ENCODE measurements at places on chromosomes 5 and 9.

DNA sequence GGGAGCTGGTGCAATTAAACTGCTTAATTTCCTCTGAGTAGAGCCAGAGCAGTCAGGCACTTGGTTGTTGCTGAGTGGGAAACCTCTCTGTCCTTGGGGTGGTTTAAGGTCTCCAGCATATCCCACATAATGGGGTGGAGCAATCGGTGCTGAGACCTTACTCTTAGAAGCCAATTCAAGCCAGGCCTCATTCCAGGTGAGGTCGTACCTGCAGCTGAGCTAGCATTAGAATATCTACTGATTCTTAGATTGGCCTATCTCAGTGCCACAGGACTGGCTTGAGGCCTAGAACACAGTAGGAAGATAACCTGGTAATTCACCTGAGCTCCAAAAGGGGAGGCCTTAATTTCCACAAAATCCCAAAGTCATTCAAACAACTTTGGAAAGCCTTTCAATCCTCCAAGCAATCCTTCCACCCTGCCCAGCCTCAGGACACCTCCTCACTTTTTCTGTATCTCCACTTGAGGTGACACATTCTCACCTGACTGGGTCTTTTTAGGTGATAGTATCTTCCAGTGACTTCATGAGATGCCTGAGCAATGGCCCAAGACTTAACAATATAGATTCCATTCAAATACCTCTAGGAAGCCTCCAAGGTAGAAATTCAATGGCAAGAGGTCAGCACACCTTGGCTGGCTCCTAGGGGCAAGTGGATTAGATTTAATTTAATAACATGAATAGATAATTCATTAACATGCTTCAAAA lies 91.0 kb downstream of the FEM1C start:
- DNase-seq = no peak

- no peak for DNase-seq
Observed at GRCh38 chr5:135694012-135694411, 115.2 kb upstream of the CXCL14 start.

GRCh38 chr5:98433022-98433421 lies 340.4 kb upstream of the RGMB start:
- DNase-seq = no peak

- DNase-seq = no peak
Observed at GRCh38 chr9:133472277-133472645, 6.6 kb downstream of the SLC2A6 start.

GRCh38 chr9:16708656-16709435 lies 161.6 kb downstream of the BNC2 start:
- no peak for DNase-seq

DNA sequence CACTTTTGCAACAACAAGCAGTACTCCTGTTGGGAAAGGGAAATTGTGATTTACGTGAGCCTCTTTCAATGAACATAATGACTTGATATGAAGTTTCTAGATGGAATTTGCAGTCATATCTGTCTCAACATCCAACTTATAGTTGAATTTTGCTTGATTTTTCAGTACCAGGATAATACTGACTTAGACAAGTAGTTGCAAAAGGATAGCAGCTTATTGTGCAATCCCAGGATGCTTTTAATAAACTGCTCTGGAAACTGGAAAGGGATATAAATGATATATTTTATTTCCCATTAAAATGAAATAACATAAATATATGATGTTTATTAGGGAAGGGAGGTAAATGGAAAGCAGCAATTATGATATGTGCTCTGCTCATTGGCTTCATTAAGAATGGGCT lies 174.4 kb upstream of the RGMB start:
- no peak for DNase-seq

DNA sequence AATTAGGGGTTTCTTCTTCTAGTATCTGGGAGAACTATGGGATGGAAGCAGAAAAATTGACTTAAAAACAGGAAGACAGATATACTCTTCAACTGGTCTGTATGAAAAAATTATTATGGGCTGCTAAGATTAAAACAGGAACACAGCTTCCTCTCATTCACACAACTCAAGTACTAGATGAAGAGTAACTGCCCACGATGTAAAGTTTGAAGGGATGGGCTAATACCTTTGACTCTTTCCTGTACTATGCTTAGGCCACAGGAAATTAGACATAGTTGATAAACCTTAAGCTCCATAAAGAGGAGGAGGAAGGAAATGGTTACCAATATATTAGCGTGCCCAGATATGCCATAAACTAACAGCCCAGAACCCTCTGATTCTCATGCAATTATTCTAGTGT lies 88.6 kb downstream of the ANKRD31 start:
- no peak for DNase-seq

- peak; percentile 27 for DNase-seq
Observed at GRCh38 chr9:128607642-128608350, 48.9 kb downstream of the DYNC2I2 start.

GRCh38 chr5:74257645-74258313 lies 382.7 kb downstream of the ENC1 start:
- DNase-seq = peak; percentile 81

- DNase-seq = no peak
Observed at GRCh38 chr5:120913396-120913795, 449.3 kb downstream of the PRR16 start.

GRCh38 chr9:111969622-111970021 lies 73.0 kb downstream of the UGCG start:
- DNase-seq = no peak

DNA sequence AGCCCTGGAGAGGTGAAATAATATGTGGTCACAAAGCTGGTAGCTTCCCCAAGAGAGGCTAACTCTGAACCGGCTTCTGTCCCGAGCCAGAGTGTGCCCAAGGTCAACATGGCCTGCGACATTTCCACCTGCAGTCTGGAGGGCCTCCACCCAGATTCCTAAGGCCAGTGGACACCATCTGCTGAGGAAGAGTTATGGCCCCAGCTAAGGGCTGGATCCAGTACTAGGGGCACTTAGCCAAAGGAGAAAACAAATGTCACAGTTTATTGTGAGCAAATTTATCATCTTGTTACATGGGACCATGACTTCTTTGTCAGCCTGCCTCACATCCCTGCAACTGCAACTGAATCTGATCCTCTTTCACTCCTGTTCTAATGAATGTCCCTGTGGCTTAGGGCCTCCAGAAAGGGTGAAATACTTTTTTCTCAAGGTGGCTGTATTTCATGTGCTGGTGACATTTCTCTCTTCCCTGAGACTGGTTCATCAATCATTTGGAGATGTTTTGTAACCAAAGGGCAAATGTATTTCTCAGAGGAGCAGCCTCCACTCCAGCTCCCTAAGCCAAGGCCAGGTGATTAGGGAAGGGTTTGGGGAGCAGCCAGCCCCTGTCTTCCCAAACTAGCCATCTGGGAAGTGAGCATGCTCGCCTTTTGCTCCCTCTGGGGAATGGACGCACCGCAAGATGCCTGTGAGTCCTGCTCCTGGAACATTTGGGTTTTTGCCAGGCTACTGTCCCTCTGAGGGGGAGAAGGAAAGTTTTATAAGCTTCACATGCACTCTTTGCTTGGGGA lies 148.3 kb downstream of the CMYA5 start:
- no peak for DNase-seq

DNA sequence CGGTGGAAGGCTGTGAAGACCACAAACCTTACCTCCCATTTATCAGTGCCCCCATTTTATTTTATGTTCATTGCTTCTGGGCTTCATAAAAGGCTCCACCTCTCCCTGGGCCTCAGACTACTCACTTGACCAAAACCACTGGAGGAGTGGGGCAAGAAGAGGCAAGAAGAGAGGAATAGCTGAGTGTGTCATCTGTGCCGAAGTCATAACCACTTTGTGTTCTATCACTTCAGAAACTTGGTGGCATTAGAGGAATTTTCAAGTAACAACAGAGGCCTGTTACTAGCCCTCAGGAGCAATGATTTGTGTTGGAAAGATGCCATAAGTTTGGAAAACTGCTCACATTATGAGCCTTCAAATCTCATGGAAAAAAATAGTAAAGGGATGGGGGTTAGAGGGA lies 88.7 kb upstream of the PIK3R1 start:
- no peak for DNase-seq

- DNase-seq = no peak
Observed at GRCh38 chr5:9507974-9508373, 37.9 kb downstream of the SEMA5A start.

- DNase-seq = no peak
Observed at GRCh38 chr5:72244862-72245371, 75.1 kb downstream of the MRPS27 start.

GRCh38 chr9:124047251-124047672 lies 35.7 kb downstream of the LHX2 start:
- no peak for DNase-seq

- DNase-seq = no peak
Observed at GRCh38 chr5:8842971-8843551, 702.8 kb downstream of the SEMA5A start.

GRCh38 chr5:163094492-163095180 lies 342.8 kb upstream of the CCNG1 start:
- DNase-seq = no peak

DNA sequence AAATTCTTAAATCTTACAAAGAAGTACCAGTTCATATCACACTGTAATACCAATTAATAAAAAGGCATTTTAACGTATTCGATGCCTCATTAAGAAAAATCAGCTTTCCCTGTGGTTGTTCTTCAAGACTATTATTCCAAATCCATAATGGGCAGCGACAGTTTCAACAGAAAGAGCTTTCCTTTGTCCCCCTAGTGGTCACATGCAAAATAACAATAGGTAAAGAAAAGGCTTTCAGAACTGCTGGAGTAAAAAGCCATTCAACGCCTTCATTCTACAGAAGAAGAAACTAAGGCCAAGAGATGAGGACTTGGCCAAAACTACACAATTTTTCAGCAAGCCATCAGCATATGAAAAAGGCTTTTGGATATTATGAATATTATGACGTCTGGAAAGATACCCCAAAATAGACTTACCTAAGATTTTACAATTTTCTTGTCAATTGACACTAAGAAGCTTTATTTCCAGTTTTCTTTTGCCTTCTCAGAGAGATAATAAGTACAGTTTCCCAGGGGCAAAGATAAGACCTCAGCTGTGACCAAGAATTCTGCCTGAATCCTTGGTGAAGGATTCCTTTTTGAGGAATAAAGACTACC lies 6.7 kb upstream of the CDH6 start:
- no peak for DNase-seq

GRCh38 chr9:87572719-87573118 lies 75.1 kb downstream of the DAPK1 start:
- no peak for DNase-seq

GRCh38 chr5:177113566-177114424 lies 19.8 kb upstream of the NSD1 start:
- DNase-seq = peak; percentile 81

GRCh38 chr9:132547976-132548730 lies 34.3 kb upstream of the BARHL1 start:
- no peak for DNase-seq

Measured in transverse colon (tissue), 4 donors.